ENCODE measurements at places on chromosomes 6 and 20.

DNA sequence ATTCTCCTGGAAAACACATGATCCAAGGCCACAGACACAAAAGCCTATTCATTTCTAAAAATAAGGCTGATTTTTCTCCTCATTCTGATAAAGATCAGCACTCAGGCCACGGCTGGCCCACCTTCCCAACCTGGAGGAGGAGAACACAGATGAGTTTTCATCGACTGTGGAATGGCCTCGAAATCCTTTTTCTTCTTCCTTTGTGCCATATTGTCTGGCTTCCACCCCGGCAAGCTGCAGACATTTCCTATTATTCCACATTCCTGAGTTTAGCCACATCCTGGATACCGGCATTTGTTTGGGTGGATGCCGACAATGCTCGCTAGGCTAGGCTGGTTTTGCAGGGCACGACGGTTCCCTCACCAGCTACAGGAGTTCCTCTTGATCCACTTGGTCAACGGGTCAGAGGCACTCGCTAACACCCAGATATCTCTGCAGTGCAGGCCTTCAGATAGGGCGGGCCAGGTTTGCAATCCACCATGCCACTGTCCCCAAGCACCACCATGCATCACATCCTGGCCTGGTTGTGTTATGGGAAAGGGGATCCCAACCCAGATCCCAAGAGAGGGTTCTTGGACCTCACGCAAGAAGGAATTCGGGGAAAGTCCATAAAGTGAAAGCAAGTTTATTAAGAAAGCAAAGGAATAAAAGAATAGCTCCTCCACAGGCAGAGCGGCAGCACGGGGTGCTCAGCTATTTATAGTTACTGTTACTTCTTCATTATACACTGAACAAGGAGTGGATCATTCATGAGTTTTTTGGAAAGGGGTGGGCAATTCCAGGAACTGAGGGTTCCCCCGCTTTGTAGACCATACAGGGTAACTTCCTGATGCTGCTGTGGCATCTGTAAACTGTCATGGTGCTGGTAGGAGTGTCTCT lies 4.2 kb upstream of the CTSZ start:
- peak; percentile 90 for DNase-seq

GRCh38 chr6:56842686-56843475 lies 112.0 kb upstream of the BEND6 start:
- DNase-seq = peak; percentile 65

- peak; percentile 7 for DNase-seq
Observed at GRCh38 chr6:125821825-125822281, 31.1 kb downstream of the NCOA7 start.

GRCh38 chr20:54643761-54644160 lies 168.4 kb downstream of the DOK5 start:
- DNase-seq = peak; percentile 88

- peak; percentile 84 for DNase-seq
Observed at GRCh38 chr6:170279977-170280688, 10.7 kb downstream of the DLL1 start.

DNA sequence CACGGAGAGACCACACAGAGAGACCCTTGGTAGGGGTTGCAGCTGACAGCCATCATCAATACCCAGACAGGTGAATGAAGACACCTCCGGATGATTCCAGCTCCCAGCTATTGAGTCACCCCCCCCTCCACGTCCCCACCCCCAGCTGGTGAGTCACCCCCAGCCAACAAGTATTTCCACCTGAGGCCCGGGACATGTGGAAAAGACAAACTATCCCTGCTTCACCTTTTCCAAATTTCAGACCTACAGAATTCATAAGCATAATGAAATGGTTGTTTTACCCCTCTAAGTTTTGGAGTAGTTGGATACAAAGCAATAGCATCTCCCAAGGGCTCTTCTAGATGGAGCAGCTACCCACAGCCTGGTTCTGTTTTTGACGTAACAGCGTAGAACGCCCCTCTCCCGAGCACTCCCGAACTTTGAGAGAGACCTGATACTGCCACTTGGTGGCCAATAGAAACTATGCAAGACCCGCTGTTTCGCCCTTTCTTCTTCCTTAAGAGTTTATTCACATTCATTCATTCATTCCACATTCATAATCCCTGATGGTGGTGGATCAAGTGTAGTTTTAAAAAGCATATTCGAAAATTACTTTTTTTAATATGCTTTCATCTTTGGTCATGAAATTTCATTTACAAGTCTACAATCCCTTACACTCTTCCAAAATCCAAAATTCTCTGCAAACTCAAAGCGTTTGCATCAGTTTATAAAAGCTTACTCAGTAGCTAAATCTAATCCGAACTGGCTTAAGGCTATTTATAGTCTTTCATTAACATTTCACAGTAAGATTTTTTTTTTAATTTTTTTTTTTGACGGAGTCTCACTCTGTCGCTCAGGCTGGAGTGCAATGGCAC lies 15.1 kb upstream of the PPP1R16B start:
- peak; percentile 43 for DNase-seq

GRCh38 chr20:43243672-43244269 lies 54.1 kb upstream of the PTPRT start:
- DNase-seq = peak; percentile 24

DNA sequence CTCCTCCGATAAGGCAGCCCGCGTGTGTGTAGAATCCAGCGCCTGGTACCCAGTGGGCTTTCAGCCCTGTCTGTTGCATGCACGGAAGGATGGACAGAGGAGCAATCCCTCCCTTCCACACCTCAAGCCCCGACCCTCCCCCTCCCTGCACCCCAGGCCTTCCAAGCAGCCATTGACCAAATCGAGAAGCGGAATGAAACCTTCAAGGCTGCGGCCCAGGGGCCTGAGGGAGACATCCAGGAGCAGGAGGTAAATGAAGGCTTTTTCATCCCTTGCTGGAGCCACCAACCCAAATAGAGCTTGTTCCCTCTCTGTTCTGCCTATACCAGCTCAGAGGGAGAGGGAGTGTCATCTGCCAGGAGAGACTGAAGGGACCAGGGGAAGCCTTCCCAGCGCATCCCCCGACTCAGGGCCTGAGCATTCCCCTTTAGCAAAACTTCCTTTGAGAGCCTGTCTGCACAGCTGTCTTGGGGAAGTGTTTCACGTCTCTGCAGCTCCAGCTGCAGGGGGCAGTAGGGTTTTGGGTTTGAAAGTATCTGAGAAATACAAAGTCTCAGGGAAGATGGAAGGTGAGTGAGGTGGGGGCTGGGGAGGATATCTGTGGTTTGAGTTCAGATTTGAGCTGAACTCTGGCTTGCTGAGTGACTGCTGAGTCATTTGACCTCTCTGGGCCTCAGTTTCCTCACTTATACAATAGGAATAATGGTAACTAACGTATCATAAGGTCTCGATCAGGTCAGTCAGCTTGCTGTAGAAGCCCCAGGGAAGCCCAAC lies 16.1 kb downstream of the FGD2 start:
- peak; percentile 36 for DNase-seq

DNA sequence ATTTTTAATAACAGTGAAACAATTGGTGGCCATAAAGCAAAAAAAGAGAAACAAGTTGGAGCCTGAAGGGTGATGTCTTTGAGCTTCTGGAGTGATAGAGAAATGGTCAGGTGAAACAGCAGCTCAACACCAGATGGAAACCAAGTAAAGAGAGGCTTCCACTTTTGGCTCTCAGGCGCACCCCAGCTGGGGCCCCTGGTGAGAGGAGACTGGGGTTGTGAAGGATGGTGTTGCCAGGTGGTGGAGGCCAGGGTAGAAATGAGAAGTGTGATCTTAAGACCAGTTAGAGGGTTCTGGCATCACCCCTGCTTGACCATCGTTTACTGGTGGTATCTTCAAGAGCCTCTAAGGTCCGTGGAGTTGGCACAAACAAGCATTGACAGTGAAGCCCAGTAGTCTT lies 126.0 kb upstream of the AKIRIN2 start:
- no peak for DNase-seq

GRCh38 chr6:65938000-65938399 lies 231.0 kb upstream of the EYS start:
- peak; percentile 10 for DNase-seq

DNA sequence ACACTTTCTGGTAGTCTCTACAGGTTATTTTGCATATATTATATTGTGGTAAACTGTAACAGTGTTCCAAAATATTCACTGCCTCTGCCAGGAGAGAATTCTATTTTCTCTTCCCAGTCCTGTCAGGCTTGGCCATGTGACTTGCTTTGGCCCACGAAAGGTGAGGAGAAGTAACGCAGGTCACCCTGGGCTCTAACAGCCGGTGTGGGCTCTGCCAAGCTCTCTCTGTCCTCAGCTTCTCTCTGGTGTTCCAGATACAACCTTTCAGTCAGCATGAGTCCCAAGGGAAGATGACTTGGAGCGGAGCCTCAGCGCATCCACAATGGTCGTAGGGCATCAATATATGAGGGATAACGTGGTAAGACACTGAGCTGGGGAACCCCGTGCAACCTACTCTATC lies 113.0 kb upstream of the RREB1 start:
- DNase-seq = no peak

DNA sequence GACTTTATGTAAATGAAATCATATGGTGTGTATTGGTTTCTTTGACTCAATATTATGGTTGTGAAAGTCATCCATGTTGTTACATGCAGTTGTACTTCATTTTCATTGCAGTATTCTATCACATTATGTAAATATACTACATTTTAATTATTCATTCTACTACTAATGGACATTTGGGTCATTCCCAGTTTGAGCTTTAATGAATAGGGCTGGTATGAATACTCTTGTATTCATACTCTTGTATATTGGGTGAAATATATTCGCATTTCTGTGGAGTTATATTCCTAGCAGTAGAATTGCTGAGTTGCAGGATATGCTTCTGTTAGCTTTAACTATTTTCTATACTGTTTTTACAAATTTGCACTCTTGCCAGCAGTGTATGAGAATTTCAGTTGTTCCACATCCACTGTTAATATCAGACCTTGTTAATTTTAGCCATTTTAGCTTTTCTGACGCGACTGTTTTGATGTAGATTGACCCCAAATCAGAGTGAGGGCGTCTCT lies 944.3 kb downstream of the KIF16B start:
- no peak for DNase-seq

- DNase-seq = no peak
Observed at GRCh38 chr6:34366639-34366921, 25.9 kb downstream of the NUDT3 start.

DNA sequence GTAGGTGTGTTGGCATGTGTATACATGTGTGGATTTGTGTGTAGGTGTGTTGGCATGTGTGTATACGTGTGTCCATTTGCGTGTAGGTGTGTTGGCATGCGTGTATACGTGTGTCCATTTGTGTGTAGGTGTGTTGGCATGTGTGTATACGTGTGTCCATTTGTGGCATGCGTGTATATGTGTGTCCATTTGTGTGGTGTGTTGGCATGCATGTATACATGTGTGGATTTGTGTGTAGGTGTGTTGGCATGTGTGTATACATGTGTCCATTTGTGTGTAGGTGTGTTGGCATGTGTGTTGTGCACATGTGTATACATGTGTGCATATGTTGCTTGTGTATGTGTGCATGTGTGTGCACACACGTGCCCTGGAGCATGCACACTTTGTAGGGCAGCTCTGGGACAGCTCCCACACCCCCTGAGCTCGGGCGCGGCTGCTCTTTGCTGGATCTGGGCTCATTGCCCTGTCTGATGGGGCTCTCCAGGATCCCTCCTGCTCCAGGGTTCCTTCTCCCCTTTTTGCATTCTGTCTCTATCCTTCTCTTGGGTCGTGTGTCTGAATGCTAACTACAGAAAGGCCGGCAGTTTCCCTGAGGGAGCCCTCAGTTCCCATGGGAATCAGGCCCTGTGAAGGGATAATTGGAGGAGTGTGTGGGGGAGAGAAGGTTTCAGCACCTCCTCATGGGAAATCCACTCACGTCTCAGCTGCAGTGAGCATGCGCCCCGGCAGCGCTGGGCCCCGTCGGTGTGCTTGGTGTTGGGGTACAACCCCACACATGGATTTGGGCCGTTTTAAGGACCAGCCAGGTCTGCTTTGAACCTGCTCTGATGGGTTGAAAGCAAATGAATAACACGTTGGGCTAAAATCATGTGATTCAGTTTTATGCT lies 102.0 kb downstream of the ERMARD start:
- DNase-seq = no peak

GRCh38 chr6:80939898-80940297 lies 812.6 kb downstream of the TENT5A start:
- no peak for DNase-seq

- DNase-seq = no peak
Observed at GRCh38 chr6:31352310-31352682, 4.7 kb downstream of the HLA-B start.

- no peak for DNase-seq
Observed at GRCh38 chr6:154873546-154873945, 121.6 kb upstream of the TIAM2 start.

GRCh38 chr6:1652842-1653241 lies 43.1 kb downstream of the FOXC1 start:
- DNase-seq = no peak

DNA sequence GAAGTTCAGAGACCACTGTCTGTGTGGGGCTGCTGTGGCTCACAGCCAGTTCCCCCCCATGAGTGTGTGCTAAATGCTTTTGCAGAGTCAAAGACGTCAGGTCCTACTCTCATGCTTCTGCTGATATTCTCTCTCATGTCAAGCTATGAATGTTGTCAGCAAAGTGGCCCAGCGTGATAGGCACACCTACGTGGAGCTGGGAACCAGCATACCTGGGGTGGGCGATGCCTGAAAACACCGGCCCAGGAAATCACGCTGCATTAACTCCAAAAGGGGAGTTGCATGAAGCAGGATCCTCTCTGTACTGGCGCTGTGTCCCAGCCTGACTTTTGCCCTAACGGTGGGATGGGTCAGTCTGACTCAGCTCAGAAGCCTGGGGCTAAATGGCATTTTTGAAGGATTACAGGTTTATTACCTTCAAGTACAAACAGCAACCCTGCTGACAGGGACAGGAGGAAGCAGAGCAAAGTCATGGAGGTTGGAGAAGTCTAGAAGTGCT lies 9.0 kb upstream of the MRPS10 start:
- peak; percentile 22 for DNase-seq

GRCh38 chr20:53708129-53708968 lies 114.7 kb upstream of the ZNF217 start:
- peak; percentile 63 for DNase-seq

- no peak for DNase-seq
Observed at GRCh38 chr6:82264321-82264720, 16.8 kb upstream of the IBTK start.

DNA sequence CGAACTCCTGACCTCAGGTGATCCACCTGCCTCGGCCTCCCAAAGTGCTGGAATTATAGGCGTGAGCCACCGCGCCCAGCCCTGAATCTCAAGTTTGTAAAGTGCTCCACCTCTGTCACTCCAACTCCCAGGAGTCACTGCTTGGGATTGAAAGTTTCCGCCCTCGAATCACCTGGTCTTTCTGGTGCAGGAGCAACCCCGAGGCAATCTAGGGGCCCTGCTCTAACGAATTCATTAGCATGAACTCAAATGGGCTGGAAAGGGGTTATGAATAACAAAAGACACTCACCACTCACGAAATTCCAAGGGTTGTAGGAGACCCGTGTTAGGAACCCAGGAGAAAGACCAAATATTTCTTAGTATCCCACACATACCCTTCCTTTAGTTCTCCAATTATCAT lies 26.1 kb downstream of the RBCK1 start:
- DNase-seq = no peak

GRCh38 chr6:90025523-90026061 lies 131.3 kb downstream of the GJA10 start:
- peak; percentile 75 for DNase-seq

- DNase-seq = peak; percentile 69
Observed at GRCh38 chr6:168060521-168060931, 18.5 kb downstream of the FRMD1 start.

- DNase-seq = no peak
Observed at GRCh38 chr20:34549291-34549928, 9.1 kb upstream of the MAP1LC3A start.
